Activated CD4-positive, alpha-beta T cell treated with anti-CD3 and anti-CD28 coated beads, Interleukin-2, amount 50 U/mL, for 48 hours (primary cell): ENCODE measurements at places on chromosomes 16 and 17.

DNA sequence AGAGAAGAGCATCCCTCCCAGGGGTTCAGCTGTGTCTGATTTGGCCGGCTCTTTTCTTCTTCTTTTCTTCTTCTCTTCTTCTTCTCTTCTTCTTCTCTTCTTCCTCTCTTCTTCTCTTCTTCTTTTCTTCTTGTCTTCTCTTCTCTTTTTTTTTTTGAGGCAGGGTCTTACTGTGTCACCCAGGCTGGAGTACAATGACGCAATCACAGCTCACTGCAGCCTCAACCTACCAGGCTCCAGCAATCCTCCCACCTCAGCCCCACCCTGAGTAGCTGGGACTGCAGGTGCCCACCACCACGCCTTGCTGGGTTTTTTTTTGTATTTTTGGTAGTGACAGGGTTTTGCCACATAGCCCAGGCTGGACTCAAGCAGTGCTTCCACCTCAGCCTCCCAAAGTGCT, 266.0 kb downstream of the SNX29 start:
- no peak for DNase-seq

DNA sequence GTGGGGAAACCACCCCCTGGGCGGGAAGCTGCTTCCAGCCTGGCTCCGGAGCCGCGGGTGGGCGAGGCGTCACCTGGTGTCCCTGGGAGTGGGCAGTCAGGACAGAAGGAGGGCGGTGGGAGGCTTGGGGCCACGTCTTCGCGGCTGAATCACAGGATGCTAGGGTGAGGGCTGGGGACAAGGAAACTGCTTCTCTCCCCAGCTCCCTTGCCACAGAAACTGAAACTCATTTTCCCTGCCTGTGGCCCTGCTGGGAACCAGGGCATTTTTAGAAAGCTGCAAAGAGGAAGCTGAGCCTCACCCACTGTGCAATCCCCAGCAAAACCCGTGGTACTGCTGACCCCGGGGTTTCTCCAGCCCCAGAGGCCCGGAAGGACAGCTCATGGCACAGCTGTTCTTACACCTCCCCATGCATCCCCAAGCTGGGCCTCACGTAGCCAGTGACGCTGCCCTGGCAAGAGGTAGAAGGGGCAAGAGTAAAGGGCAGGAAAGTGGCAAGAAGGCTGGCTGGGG, 8.2 kb downstream of the RHBDF2 start:
- peak; percentile 69 for DNase-seq

GRCh38 chr17:28492352-28493310, 13.5 kb upstream of the FOXN1 start:
- no peak for DNase-seq

DNA sequence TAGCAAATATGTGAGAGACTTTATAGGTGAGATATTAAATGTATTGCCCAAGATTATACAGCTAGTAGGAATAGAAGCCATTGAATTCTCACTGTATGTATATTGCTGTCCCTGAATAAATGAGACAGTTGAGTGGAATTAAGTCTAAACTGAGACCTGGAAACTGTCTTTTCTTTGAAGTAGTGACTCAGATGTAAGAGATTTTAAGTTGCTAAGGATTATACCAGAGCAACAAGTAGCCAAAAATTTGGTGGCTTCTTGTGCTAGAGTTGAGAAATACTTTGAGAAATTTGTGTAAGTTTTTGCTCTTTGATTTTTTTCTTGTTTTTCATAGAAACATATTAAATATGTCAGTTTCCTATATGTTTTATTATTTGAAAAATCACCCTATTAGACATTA, 58.7 kb downstream of the TANC2 start:
- no peak for DNase-seq

DNA sequence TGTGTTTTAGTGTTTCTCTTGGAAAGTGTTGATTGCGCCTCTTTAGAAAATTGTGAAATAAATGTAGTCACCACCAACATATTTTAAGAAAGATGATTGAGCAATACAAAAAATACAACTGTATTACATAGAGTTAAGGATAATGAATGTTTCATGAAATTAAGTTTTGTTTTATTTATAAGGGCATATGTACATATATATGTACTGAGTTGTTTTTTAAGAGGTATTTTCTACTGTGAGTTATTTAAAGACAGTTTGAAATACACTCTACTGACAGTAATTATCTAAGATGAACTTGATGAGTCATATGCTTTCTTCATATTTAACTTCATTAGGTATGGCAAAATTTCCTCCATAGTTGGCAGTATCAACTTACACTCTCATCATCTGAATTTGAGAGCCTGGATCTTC, 411.7 kb downstream of the HS3ST3B1 start:
- no peak for DNase-seq

- no peak for DNase-seq
These were observed 85.4 kb downstream of the PPM1E start for GRCh38 chr17:58840820-58841612.

GRCh38 chr17:7747635-7748071, 30.1 kb downstream of the DNAH2 start:
- DNase-seq, result no peak

- DNase-seq, result peak; percentile 17
These were observed 26.3 kb downstream of the AARSD1 start for GRCh38 chr17:42937712-42938596.

- no peak for DNase-seq
These were observed 150.3 kb downstream of the KCNJ18 start for GRCh38 chr17:21842332-21843317.

GRCh38 chr16:54265575-54266107, 20.9 kb downstream of the IRX3 start:
- DNase-seq, result no peak

DNA sequence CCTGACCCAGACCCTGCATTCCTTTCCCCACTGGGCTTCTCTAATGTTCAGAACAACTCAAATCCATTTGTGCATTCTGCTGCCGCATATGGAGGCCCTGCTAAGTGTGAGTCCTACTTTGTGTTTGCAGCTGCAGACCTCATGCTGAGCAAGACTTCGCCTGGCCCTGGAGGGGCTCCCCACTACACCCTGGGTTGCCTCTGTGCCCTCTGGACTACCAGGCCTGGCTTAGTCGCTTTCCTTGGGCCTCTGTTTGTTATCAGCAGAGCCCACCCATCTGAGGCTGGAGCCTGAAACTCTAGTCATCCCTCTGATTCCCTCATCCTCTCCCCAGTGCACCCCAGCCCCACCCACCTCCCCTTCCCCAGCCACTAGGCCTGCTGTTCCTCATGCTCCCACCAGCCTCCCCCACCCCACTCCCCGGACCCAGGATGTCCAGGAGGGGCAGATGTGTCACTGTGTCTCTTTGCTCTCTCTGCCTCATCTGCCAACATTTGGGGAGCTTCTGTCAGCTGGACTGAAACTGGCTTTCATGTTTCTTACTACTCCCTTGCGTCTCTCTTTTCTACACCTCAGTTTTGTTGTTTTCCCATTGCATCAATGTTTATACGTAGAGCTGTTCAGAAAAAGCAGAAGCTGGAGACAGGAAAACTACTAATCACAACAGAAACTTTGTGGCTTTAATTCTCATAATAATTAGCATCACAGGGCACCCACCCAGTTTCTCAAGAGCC, 17.9 kb upstream of the CD300E start:
- no peak for DNase-seq

GRCh38 chr16:62597875-62598274, 561.6 kb upstream of the CDH8 start:
- DNase-seq, result no peak

- DNase-seq, result peak; percentile 48
These were observed 40.7 kb upstream of the ANKFY1 start for GRCh38 chr17:4304417-4305027.

DNA sequence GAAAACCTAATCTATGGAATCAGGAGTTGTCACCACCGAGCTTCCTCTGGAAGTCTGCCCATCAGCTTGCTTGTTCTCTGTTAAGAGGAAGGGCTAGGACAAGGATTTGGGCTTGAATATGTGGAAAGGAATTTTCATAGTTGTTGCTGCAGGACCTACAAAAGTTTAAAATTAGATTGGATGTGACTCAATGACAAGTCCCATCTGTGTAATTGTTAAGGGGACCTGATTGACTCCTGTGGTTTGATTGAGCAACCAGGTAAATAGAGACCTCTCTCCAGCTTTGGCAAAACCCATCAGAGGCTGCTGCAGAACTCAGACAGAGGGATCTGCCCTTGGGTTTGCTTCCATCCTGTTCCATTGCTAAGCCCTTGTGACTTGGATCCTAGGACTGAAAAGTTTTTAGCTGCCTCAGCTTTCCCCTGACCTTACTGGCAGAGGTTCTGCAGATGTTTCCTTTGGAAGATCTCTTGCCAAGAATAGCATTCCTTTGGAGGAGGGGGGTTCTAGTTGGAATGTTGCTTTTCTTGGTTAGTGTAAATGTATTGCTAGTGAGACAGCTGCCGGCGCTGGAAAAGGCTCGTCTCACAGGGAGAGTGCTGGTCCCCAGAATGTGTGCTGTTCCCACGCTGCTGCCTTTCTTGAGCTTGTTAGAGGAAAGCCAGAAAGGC, 50.0 kb downstream of the SF3B3 start:
- DNase-seq, result no peak

GRCh38 chr17:3911271-3912053, 4.8 kb downstream of the P2RX1 start:
- DNase-seq, result peak; percentile 75

DNA sequence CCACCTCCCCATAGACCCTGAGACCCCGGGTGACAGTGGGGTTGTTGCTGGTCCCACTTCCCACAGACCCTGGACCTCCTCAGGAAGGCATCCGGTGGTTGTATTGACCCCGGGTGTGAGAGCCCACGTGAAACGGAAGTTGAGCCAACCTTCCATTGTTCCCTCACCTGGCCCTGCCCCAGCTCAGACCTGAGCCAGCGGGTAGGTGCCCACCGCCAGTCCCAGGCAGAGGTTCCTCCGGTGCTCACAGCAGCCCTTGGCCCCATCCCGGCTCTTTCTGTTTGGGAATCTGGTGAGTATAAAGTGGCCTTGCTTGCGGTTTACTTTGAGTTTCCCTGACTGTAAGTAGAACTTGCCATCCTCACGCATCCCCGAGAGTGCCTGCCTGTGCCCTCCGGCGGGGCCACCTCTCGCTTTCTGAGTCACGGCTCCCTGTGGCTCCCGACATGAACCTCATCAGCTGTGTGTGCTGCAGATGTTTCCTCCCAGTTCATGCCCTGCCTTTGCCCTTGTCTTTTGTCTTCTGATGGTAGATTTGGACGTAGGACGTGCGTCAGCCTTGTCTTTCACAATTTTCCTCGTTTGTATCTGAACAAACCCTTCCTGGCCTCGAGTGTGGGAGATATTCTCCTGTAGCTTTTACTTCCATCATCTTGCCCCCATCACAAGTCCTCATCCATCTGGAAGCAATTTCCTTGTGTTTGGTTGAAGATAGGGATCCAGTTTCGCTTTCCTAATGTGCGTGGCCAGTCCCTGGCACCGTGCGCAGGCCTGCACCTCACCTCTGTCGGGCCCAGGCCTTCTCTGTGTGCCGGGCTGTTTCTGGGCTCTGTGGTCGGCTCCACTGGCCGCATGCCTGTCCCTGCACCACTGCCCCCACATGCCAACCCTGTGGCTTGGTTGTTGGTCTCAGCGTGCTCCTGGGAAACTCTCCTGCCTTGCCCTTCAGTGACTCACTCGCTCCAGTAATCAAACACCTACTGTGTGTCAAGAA, 76.0 kb downstream of the METRNL start:
- DNase-seq, result peak; percentile 28

DNA sequence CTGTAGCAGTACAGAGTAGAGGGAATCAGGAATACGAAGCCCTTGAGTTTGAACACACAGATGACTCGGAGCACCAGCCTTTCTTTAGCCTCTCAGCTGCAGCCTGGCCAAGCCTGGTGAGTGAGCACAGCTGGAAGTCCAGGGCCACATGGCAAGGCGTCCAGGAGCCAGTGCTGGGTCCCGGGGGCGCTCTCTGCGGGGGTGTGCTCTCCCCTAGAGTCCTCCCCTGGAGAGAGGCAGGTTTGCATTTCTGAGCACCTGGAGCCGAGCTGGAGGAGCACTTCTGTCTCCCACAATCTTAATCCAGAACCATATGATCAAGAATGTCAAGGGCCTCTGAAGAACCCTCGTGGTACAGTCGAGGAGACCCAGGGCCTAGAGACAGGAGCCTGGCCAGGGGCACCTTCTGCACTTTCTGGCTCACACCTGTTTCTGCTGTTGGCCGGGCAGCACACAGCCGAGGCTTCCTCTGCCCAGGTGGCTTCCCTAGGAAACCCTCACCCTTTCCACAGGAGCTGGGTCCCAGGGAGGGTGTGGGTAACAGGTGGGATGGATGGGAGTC, 78.3 kb downstream of the PLD6 start:
- no peak for DNase-seq

GRCh38 chr16:23504076-23504452, 6.2 kb downstream of the GGA2 start:
- no peak for DNase-seq

DNA sequence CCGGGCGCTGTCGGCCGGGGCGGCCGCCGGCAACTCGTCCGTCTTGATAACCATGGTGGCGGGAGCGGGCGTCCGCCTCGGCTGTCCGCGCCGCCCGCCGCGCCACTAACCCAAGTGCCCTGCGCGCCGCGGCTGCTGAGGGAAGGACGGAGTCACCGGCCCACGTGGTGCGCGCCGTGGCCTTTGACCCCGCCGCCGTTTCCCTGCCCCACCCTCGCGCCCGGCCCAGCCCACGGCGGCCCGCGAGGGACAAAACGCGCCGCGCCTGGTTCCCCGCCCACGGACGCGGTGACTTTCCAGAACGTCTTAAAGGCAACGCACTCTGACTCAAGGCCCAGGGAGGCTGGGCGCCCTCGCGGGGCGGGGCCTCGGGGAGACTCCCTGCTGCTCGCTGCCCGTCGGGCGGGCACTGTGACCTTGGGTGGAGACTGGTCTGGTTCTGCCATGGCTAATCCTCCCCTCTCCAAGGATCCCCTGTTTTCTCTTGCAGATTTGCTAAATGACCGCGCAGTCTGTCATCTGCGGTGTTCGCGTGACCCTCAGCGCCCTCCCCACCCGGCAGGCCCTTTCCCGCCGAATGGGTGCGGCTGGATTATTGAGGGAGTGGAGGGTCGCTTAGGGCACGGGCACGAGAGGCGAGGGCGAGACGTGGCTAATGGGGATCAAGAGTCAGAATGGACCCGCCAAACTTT, at the start of gene CLUH:
Gene CLUH, minus strand, starts transcription at position 157 of the 692 bp plus-strand sequence. Its CDS starts 103 bp downstream, at position 54.
- DNase-seq, result peak; percentile 98

GRCh38 chr16:66731101-66731500, 20.3 kb downstream of the DYNC1LI2 start:
- no peak for DNase-seq

DNA sequence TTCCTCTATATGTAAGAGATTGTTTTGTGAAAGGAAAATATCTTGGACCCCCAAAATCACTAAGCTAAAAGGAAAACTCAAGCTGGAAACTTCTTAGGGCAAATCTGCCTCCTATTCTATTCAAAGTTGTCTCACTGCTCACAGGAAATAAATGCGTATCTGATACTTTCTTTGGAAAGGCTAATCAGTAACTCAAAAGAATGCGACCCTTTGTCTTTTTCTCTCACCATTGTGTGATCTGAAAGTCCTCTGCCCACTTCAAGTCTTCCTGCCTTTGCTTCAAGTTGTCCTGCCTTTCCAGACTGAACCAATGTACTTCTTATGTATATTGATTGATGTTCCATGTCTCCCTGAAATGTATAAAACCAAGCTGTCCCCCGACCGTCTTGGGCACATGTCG, 157.3 kb downstream of the KIF2B start:
- DNase-seq, result no peak
